Endodermal cell (in vitro differentiated cells): ENCODE measurements at places on chromosomes 7 and 10.

DNA sequence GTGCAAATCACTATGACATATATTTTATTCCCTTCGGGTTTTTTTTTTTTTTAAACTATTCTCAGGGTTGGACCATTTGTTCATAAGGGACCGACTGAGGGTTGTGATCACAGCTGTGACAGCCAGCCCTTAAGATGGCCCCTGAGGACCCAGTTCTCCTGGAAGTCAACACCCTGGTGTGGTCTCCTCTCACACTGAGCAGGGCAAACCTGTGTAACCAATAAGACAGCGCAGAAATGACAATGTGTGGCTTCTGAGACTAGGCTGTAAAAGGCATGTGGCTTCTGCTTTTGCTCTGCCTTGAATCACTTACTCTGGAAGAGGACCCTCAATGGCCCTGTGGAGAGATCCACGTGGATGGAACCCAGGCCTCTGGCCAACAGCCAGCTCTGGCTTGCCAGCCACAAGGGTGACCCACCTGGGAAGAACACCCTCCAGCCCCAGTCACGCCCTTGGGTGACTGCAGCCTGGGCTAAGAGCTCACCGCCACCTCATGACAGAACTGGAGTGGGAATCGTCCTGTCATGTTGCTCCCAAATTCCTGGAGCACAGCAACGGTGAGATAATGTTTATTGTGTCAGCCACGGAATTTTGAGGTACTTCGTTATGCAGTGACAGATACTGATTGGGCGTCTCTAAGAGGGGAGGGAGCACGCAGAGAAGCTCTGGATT is 127.1 kb downstream of the CLEC2L start:
- DNase-seq, result no peak

DNA sequence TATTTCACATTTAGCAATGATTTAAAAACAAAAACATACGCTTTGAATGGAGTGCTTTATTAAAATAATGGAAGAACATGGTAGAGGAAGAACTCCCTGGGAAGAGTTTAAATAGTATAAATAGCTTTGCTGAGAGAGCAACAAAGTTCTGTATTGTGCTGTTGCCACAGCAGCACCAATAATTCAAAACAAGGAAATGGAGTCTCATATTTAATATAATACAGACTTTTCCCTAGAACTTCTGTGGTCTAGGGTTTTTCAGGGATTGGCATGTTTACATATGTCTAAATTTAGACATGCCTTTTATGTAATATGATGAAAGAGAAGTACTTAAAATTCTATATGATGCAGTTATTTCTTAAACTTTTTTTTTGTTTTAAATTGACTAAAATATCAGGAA is 217.2 kb upstream of the HDAC9 start:
- no peak for DNase-seq

DNA sequence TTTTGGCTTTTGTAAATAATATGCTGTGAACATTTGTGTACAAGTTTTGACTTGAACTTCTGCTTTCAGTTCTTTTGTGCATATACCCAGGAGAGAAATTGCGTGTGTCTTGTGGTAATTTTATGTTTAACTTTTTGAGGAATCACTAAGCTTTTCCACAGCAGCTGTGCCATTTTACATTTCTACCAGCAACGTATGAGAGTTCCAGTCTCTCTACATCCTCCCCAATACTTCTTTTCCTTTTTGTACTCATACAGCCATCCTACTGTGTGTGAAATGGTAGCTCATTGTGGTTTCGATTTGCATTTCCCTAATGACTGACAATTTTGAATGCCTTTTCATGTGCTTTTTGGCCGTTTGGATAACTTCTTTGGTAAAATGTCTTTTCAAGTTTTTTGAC is 66.3 kb upstream of the INHBA start:
- no peak for DNase-seq

DNA sequence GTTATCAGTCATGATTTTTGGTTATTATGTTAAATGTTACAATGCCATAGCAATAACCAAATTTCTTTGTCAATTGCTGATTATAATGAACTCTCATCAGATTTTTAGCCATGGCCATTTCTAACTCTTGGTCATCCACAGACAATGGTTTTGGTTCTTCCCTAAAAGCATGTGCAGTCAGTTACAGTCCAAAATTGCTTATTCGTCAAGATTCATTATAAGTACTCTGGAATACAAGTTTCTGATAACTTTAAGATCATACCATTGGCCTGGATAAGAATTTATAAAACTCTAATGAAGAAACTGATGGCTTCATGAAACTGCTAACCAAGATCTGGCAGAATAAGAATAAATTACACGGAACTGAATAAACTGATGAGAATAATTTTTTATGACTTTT is 50.9 kb downstream of the PDZD8 start:
- no peak for DNase-seq

DNA sequence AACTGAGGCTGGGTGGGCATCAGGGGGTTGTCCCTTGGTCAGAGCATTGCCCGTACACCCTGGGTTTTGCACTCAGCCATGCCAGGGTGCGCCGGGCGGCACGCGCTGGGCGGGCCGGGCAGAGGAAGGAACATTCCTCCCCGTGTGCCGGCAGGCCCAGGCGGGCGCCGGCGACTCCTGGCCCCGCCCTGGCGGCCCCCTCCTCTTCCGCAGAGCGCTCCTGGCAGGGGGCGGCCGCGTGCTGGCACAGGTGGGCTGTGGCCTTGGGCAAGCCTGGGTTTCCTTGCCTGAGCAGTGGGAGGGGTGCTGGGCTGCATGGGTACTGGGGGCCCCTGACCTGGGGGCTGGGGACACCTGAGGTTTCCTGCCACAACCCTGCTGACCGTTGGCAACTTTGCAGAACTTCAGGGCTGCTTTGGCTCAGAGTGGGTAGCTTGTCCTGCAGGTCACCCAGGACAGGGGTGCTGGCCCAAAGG is 3.9 kb downstream of the LFNG start:
- peak; percentile 82 for DNase-seq

GRCh38 chr10:83166344-83166743 is 973.0 kb upstream of the GHITM start:
- DNase-seq, result peak; percentile 87

GRCh38 chr7:5367661-5368060 is 56.0 kb downstream of the TNRC18 start:
- no peak for DNase-seq

DNA sequence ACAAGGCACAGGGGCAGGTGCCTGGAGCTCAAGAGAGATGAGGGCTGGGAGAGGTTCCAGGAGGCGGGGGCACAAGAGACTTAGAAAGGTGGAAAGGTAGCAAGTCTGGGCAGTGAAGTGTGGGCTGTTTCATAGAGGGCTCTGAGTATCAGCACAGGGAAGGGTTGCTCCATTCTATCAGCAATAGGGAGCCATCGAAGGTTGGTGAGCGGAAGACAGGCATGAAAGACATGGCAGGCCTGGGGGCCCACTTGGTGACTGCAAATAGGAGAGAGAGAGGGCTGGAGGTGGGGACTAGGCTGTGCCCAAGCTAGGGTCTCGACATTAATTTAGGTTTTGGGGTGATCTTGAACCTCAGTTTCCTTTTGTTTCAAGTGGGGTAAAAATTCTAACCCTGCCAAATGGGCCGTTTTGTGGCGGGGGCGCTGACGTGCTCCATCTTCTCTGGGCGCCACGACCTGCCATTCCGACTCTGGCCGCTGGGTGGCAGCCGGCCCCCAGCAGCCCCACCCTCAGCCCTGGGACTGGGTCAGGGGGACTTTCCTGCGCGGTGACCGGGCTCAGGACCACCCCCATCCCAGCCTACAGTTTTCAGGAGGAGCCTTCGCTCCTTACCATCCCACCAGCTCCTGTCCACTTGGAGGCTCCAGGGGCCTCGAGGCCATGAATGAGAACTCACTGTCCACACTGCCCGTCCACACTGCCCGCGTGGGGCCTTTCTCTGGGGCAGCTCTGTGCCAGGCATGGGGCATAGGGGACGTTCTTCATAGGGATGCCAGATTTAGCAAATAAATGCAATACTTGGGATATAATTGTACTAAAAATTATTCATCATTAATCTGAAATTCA is 37.2 kb upstream of the PCBD1 start:
- DNase-seq, result peak; percentile 90

DNA sequence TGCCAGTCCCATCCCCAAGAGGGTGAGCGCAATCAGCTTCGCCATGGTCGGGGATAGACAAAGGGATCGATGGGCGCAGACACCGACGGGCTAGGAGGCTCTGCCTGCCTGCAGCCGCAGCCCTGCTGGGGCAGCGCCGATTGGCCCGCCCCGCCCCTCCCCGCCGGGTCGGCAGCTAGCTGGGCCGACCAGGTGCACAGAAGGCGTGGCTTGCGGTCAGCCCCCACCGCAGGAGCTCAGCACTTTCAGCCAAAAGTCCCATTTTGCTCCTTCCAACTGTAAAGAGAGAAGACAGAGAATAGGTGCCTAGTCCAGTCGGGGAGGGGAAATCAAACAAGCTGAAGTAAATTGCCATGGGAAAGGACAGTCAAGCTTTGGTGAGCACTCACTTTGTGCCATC is at the start of gene PON1:
Gene PON1 (minus strand): TSS at position 102 of the 400 bp plus-strand sequence. CDS start 57 bp downstream, at position 45.
- DNase-seq, result peak; percentile 83
